ENCODE measurements at places on chromosomes 11 and 22. TPM values are rescaled to one million over a fixed set of nuclear protein-coding genes. Genes with fewer than 3 reads are reported as not detected.

Gene SHISAL1
- total RNA-seq = not detected

Gene STK33
- total RNA-seq = 1.5 TPM

Gene GLYAT
- total RNA-seq = not detected

Gene CHEK2
- 36.2 TPM for total RNA-seq

Gene CCDC81
- total RNA-seq = 0.67 TPM

Gene BAIAP2L2
- total RNA-seq = 0.84 TPM

Gene CHRDL2
- not detected for total RNA-seq

Gene YPEL1
- 19.0 TPM for total RNA-seq

Gene TM7SF2
- total RNA-seq = 30.7 TPM

Gene F2
- total RNA-seq = 0.17 TPM

GRCh38 chr11:120132645-120133185 lies 5.2 kb downstream of the TRIM29 start:
- no peak for DNase-seq

GRCh38 chr11:109994907-109995306 lies 98.3 kb upstream of the ZC3H12C start:
- DNase-seq = no peak

DNA sequence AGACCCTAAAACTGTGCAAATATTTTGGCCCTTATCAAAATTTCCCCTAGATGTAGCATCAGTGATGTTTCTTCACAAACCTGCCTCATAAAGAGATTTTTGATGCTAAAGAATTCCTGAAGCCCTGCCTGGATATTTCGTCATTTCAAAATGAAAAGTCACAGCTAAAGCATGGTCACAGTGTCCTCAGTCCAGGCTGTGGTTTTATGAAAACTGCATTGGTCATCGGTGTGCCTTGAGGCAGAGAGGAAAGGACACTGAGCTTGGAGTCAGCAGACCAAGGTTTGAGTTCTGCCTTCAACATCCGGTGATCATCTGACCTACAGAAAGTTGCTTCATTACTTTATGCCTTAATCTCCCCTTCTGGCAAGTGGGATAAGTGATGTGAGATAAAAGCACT lies 34.8 kb upstream of the ALKBH3 start:
- DNase-seq = no peak

- DNase-seq = no peak
Observed at GRCh38 chr11:30879322-30880005, 293.3 kb upstream of the MPPED2 start.

DNA sequence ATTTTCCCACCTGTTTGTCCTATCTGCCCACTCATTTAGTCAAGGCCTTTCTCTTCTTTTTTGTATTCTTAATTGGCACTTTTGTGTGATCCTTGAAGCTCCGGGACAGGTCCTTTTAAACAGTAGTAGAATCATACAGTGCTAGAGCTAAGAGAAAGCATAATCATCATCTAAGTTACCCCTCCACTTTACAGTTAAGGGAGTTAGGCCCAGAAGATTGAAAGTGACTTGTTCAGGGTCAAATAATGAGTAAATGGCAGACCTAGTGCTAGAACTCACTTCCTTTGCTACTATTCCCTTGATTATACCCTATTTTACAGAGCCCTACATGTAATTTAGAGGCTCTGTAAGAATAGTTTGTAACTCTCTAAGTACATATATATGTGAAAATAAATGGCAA lies 2.5 kb downstream of the USP47 start:
- no peak for DNase-seq

DNA sequence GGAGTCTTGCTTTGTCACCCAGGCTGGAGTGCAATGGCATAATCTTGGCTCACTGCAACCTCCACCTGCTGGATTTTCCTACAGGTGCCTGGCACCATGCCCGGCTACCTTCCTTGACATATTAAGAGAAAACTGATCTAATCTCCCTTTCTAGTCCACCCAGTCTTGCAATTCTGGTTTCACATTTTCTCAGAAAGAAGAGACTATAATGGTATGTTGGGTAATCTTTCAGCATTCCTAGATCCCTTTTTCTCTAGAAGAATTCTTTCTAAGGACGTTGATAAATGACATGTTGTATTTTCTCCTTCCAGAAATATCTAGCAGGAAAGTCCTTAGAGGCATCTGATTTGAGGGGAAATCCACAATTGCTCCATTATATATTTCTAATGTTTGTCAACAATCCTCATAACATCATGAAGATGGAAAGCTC lies 10.4 kb upstream of the HSPA8 start:
- DNase-seq = no peak

GRCh38 chr11:104206936-104207335 lies 43.0 kb upstream of the PDGFD start:
- DNase-seq = no peak

DNA sequence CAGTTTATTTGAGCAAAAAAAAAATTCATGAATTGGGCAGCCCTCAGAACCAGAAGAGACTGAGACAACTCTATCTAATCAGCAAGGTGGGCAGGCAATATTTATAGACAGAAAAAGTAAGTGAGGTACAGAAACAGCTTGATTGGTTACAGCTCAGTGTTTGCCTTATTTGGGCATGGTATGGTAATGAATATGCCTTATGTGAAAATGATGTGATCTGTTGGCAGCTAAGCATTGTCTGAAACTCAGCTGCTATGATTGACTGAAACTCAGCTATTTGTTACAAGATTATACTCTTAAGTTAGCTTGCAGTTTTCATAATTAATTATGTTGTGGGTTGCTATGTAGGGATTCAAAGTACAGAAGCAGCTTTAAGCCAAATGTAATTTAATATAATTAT lies 127.6 kb downstream of the CNTN5 start:
- no peak for DNase-seq

- no peak for DNase-seq
Observed at GRCh38 chr22:26860301-26860700, 202.9 kb downstream of the MIAT start.

DNA sequence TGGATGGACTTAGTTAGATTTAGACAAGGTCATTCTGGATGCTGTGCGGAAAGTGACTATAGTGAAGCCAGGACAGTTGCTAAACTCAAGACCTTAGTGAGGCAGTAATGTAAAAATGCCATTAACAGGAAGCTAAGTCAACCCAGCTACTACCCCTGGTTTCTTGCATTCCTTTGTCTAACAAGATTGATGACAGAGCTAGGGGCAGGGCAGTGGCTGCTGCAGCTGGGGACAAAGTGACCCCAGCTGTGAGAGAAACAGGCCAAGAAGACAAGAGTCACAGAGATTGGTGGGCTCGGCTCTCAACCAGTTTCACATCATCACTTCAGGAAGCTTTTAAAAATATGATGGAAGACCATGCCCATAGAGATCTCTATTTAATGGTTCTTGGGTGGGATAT lies 110.4 kb upstream of the POU2AF2 start:
- no peak for DNase-seq

DNA sequence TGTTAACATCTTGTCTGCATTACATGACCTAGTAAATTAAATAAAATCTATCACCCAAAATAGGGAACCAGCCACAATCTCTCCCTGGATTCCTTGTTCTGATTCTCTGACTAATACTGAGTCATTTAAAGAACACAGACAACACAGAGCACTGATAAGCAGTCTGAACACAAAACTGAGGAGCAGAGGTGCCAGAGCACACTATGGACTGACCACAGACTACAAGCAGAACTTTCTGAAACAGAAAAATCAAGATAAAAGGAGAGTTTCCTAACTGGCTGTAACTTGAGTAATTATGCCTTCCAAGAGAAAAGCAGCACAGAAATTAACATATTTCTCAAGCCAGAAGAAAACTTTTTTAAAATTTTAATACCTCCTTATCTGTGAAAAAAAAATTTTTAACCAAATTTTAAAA lies 128.8 kb downstream of the SGSM3 start:
- DNase-seq = no peak
